ENCODE measurements at places on chromosomes 1 and 21.

GRCh38 chr21:45516671-45517151 lies 25.5 kb downstream of the SLC19A1 start:
- no peak for DNase-seq

- DNase-seq: no peak
These were observed 112.1 kb downstream of the TLR5 start for GRCh38 chr1:223030871-223031400.

GRCh38 chr1:12178511-12178910 lies 11.7 kb downstream of the TNFRSF1B start:
- DNase-seq: no peak

DNA sequence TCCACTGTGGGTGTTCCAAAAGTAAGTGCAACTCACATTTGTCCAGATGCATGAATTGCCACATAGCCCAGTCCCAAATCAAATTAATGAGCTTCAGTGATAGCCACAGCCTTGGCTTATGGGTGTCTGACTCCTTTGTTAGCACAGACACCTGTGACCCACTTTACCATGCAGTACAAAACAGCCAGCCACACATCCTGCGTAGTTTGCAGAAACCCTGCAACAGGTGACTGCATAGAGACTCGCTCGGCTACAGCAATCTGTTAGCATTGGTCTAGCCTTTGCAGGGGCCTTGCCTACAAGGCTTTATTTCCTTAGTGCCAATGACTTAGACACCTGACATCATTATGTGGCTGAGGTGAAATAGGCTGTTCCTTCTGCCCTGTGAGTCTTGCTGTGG lies 135.5 kb downstream of the CSMD2 start:
- no peak for DNase-seq

DNA sequence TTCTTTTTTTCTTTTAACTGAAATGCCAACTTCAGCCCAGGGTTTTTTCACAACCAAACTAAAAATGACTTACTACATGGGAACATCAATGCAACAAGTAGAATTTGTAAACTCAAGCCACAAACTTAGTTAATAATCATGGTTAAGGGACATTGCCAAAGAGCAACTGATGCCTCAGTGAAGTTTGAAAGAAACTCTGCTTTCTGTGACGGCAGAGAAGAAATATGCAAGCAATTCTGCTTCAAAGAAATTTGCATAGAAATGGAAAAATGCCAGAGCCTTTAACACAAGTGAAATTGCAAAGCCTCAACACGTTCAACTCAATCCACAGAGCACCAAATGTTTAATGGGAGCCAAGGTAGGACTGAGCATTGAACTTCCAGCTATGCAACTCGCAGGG lies 5.0 kb upstream of the CHD5 start:
- DNase-seq: no peak
